ENCODE measurements at places on chromosomes 13 and 19.

DNA sequence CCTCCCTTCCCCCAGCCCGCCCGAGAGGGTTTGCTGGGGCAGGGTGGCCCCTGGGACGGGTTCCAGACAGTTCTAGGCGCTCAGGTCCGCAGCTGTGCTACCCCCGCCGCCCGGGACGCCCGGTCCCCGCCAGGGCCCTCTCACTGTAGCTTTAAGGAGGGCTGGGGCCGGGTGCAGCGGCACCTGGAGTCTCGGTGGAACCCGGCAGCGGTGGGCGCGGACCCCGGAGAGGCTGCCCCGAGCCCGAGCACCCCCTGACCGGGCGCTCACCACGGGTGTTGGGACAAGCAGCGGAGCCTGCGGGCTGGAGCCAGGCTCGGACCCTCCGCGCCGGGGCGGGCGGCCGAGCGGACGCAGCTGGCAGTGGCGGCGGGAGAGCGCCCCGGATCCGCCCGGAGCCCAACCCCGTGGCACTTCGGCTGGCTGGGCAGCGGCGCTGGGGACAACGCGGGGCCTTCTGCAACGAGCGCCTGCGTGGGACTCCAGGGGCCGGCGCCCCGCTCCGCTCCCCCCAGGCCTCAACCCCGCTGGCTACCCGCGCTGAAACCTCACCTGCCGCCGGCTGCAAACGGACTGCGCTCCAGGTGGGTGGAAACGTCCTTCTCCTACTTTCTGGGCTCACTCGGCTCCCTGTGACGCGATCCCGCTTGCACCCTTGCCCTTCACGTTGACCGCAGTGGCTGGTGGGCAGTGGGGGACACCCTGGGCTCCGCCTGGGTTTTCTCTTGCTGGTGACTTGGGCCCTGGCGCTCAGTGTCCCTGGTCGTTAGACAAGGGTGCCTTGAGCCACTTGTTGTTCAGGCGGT lies 81.1 kb downstream of the ZNF429 start:
- no peak for DNase-seq

- DNase-seq = peak; percentile 92
These were observed at the start of gene CNN2 for GRCh38 chr19:1025960-1026782. CNN2 (plus strand) TSS chr19:1026608; CDS start chr19:1026662, 54 bp downstream.

DNA sequence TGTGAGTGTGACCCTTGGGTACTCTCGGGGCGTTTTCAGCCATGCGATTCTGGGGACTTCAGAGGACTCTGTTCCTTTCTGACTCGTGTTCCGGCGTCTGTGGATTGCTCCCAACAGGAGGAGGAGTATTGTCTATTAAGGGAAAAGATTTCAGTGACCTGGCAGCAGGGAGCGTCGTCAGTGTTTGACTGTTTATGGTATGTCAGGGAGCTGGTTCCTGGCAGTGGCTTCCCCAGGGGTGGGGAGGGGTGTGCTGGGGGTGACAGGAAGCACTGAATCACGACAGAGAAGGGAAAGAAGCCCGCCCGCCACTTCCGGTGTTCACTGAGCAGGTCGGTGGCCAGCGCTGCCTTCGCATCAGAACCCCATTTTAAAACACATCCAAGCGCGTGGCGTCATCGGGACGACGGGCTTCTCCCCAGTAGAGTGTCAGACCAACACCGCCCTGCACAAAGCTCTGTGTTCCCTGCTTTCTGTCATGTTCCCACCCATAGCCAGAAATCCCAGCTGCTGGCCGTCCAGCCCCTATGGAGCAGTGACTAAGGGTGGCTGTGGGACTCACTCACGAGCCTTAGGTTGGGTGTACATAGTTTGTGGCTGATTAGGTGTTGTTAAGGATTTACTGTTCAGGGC lies 33.8 kb downstream of the COL4A2 start:
- DNase-seq = peak; percentile 88

DNA sequence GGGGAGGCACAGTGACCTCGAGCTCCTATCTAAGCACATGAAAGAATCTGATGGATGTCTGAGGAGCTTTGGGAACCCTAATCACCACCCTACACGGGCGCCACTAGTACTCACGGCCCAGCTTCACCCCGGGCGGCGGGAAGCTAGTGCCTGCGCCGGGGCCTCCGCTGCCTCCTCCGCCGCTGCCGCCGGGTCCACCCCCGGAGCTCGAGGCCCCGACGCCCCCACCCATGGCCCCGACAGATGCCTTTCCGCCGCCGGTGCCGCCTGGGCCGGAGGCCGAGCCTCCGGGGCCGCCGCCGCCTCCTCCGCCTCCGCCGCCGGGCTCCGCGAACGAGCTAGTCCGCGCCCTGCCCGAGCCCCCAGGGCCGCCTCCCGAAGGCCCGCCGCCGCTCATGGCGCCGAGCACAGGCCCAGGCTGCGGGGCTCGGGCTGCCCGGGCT lies 312 bp downstream of the GSK3A start:
- DNase-seq = peak; percentile 79

GRCh38 chr13:75443356-75443958 lies 38.5 kb downstream of the TBC1D4 start:
- no peak for DNase-seq

- no peak for DNase-seq
These were observed 99.2 kb downstream of the ABCC4 start for GRCh38 chr13:95201814-95202651.

- no peak for DNase-seq
These were observed 274.1 kb downstream of the COG6 start for GRCh38 chr13:39929583-39929982.

GRCh38 chr13:95530178-95530577 lies 22.3 kb upstream of the CLDN10 start:
- no peak for DNase-seq

- DNase-seq = no peak
These were observed 39.2 kb upstream of the CYP2A7 start for GRCh38 chr19:40921005-40921897.

- no peak for DNase-seq
These were observed 7.1 kb downstream of the EEF2 start for GRCh38 chr19:3978145-3978544.

DNA sequence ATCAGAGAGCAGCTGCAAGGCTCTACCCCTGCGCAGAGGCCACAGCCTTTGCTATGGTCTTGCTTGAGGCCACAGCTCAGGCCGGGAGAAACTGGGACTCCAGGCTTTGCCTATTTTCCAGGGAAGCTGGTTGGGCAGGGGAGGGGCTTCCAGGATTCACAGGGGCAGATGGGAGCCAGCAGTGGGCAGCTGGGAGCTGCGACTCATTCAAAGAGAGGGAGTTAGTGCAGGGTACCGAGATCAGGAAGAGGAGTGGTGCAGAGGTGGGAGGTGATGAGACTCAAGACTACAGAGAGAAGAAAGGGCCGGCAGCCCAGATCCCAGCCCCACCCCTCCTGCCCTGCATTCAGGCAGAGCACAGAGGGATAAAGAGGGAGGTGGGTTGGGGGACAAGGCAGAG lies 12.1 kb downstream of the ADGRE5 start:
- no peak for DNase-seq

GRCh38 chr13:111202745-111203144 lies 87.6 kb downstream of the ARHGEF7 start:
- no peak for DNase-seq

DNA sequence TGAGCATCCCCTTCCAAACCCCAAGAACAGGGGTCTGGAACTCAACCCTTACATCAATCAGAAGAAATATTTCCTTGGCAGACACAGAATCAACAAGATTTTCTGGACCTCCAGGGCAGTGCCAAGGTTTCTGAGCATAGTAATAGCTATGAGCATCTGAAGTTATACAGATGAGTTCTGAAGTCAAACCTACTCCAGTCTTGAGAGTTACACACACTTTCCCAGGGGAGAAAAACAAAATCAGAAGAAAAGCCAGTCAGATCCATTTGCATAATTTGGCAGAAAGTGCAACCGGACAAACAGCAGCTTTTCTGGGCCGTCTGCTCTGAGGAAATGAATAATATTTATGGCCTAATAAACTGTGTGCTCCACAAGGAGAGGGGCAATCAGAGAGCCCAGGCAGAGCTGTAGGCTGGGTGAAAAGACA lies 93.1 kb downstream of the KL start:
- no peak for DNase-seq

GRCh38 chr13:42821437-42821836 lies 40.1 kb downstream of the FAM216B start:
- no peak for DNase-seq

DNA sequence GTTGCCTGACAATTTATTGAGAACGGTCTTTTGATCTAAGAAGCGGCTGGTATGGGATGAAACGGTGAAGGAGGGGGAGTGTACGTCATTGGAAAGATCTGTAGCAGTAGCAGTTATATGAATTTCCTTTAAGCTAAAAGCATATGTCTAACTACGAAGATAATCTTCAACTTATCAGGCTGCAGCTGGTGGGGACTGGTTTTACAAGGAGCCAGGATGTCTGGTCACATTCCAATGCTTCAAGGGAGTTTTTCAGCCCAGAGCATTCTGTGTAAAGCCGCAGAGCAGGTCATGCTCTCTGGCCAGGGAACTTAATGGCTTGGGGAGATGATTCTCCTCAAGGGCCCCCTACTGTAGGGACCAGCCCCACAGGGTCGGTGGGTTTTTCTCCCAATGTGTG lies 29.2 kb downstream of the CLEC4M start:
- DNase-seq = no peak

GRCh38 chr19:34733266-34733745 lies 737 bp upstream of the ZNF181 start:
- no peak for DNase-seq

Data from suprapubic skin (tissue), 4 donors.